ENCODE measurements at places on chromosomes 12 and 14.

DNA sequence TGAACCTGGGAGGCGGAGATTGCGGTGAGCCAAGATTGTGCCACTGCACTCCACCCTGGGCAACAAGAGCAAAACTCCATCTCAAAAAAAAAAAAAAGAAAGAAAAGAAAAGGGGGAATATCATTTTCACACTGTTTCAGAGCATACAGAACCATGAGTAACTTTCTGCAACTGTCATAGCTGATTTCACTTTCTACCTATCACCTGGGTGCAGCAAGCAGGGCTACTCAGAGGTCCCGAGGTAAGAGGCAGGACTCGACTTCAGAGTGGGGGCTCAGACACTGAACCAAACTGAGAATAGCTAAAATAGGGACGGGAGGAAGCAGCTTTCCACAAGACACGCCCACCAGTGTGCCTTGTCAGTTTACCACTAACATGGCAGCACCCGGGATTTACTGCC is 29.8 kb downstream of the OR10P1 start:
- no peak for DNase-seq

GRCh38 chr14:56846970-56847930 is 37.0 kb upstream of the OTX2 start:
- no peak for DNase-seq

- no peak for DNase-seq
Observed at GRCh38 chr12:97316321-97316720, 146.3 kb upstream of the RMST start.

GRCh38 chr12:58081488-58081887 is 140.1 kb downstream of the ATP23 start:
- DNase-seq, result no peak

GRCh38 chr14:94132285-94132887 is 3.0 kb upstream of the IFI27L2 start:
- DNase-seq, result peak; percentile 69

Measured in kidney tubule cell (primary cell).